ENCODE measurements at places on chromosomes 6 and 20. TPM values are rescaled to one million over a fixed set of nuclear protein-coding genes. Genes with fewer than 3 reads are reported as not detected.

Gene ARMC12
- total RNA-seq, result 1.1 TPM

- peaks cover 34% of the 10 kb centered on the region for H3K4me1 ChIP-seq
- H3K27me3 ChIP-seq, result no peaks in the 10 kb centered on the region
- H3K27ac ChIP-seq, result no peak overlapping the region
- DNase-seq, result no peak
- no peak overlapping the region for H3K4me3 ChIP-seq
These were observed 13.4 kb downstream of the COL9A3 start for GRCh38 chr20:62830251-62830650.

Gene NRM
- 22.8 TPM for total RNA-seq

Gene TNNC2
- total RNA-seq, result not detected

GRCh38 chr6:31978831-31979230, 3.0 kb upstream of the C4A start:
- peaks cover 3% of the 10 kb centered on the region for H3K36me3 ChIP-seq
- H3K4me3 ChIP-seq, result no peak overlapping the region
- no peaks in the 10 kb centered on the region for H3K4me1 ChIP-seq
- no peak for DNase-seq
- no peak overlapping the region for H3K27ac ChIP-seq
- no peaks in the 10 kb centered on the region for H3K27me3 ChIP-seq

DNA sequence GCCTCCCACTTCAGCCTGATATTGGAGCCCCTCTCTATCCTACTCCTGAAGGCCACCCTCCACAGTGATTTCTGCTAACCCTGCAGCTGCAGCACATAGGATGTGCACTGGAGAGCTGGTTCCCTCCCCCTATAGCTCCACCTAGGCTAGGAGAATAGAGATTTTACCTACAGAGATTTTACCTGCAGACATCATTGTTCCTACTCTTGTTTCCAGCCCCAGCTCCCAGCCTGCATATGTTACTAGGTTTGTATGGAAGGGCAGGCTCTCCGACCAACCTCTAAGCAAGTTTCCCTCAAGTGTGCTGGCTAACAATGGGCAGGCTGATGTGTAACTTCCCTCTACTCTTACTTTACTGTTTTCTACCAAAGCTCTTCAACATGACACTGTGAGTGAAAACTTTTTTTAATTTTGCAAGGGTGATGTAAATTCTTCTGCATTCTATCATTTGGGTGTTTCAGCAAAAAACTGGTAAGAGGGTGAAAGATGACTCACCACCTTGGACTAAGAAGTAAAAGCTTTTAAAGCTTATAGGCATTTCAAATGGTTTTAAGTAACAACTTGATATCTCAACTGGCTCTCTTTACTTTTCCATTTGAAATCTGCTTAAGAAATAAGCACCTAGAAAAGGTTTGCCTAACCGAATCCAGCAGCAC, 106.8 kb downstream of the CDK19 start:
- H3K4me3 ChIP-seq, result no peak overlapping the region
- H3K4me1 ChIP-seq, result no peaks in the 10 kb centered on the region

GRCh38 chr6:158037021-158037420, 55.4 kb downstream of the SYNJ2 start:
- no peak for DNase-seq
- H3K36me3 ChIP-seq, result peaks cover 10% of the 10 kb centered on the region
- no peaks in the 10 kb centered on the region for H3K27me3 ChIP-seq
- H3K27ac ChIP-seq, result no peak overlapping the region

- no peaks in the 10 kb centered on the region for H3K4me1 ChIP-seq
- H3K27me3 ChIP-seq, result no peaks in the 10 kb centered on the region
- no peaks in the 10 kb centered on the region for H3K36me3 ChIP-seq
- H3K27ac ChIP-seq, result no peak overlapping the region
These were observed 218.8 kb downstream of the TAF4 start for GRCh38 chr20:61846741-61847419.

Data from B cell (primary cell).